Renal cortex interstitium (tissue), 15 donors: ENCODE measurements at places on chromosomes 7 and 10. TPM values are rescaled to one million over a fixed set of nuclear protein-coding genes. Genes with fewer than 3 reads are reported as not detected.
A peak's percentile ranks its signal among the peaks of the same experiment; 100 is the strongest.

Gene SEC31B
- 16.3 TPM for polyA plus RNA-seq

Gene TMEM139
- polyA plus RNA-seq, result 58.1 TPM

Gene LGI1
- 4.2 TPM for polyA plus RNA-seq

Gene FAM25G
- not detected for polyA plus RNA-seq

Gene NEBL
- polyA plus RNA-seq, result 91.0 TPM

Gene TSPAN13
- polyA plus RNA-seq, result 27.2 TPM

Gene ATOH7
- polyA plus RNA-seq, result 2.0 TPM

Gene ARHGEF35
- polyA plus RNA-seq, result 25.1 TPM

Gene MYH16
- not detected for polyA plus RNA-seq

Gene PDE1C
- 4.5 TPM for polyA plus RNA-seq

Gene MSS51
- 5.0 TPM for polyA plus RNA-seq

Gene KCNH2
- 13.6 TPM for polyA plus RNA-seq

Gene HOXA3
- 62.7 TPM for polyA plus RNA-seq

Gene MINDY4
- polyA plus RNA-seq, result 11.5 TPM

DNA sequence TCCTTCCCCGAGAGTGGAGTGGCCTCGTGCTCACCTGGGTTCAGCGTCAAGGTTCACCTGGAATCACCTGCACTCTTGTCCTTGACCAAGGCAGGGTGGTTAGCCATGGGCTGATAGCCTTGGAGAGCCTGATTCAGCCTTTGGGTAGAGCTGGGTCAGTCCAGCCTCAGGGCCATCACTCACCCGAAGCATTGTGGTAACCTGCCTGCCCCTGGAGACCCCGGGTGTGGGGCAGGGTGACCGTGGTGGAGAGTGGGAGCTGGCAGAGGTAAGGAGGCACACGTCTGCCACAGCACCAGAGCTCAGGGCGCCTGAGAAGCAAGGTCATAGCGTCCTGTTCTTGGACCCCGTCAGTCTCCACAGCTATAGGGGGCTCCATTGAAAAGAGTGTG is 27.8 kb upstream of the WDFY4 start:
- DNase-seq, result no peak

DNA sequence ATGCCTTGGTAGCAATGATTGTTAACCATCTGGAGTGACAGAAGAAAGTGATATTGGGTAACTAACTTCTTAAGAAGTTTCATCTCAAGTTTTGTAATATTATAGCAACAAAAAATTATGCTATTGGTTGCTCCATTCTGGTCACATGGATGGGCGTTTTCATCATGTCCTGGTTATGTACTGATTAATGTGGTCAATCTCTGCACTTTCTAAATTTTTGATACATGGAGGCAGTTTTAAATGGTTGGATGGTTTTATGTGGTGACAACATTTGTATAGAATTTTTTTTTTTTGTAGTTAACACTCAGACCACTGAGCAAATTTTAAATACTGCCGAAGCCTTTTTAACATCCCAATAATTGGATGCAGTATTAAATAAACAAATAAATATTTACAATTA is 55.2 kb upstream of the CCAR1 start:
- DNase-seq, result no peak

DNA sequence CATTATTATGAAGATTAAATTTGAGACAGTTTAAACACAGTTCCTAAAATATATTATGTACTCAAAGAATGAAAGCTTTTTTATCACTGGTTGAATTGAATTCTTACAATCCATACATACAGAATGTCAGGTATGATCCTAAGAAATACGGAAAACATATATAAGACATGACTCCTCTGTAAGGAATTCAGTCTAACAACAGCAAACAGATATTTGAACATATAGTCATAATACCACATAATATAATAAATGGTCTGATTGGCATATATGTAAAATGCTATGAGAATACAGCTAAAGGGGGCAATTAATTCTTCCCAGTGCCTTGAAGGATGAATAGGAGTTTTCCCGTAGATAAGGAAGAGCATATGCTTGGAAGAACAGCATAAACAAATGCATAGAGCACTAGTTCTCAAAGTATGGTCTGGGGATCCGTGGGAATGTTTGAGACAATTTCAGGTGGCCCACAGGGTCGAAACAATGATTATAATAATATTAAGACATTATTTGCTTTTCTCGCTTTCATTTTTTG is 10.6 kb upstream of the ARID5B start:
- no peak for DNase-seq

DNA sequence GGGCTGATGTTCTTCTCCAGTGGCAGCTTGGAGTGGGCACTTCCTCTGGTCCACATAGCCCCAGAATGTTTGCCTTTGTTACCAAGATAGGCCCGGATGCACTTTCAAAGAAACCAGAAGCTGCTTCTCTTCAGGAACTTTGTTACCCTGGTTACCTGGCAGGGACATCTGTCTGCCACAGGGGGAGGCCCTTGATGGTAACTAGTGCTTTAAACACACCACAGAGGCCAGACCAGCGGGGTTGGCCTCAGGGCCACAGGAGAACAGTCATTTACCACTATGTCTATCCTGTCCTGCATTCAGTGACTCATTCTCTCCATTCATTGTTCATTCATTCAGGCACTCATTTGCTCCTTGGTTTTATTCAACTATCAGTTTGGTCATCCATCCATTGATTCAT is 11.9 kb upstream of the PLEKHA1 start:
- DNase-seq, result no peak

DNA sequence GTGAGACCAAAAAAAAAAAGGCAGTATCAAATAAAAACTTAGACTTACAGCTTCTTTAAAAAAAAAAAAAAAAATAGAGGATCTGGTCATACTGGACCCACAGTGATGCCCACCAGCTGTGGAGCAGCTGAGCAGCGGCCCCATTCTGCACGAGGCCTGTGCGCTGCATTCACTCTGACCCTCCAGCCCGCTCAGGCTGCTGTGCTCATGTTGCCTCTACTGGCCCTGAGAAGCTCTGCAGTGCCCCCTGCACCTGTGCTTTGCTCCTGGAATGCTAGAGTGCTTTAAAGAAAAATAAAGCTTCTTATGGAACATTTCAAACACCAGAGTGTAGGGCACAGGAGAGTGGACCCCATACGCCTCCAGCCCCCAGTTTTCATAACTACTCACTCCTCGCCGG is 33.2 kb downstream of the TMEM120A start:
- no peak for DNase-seq

- DNase-seq, result no peak
These were observed 1182.0 kb downstream of the CNTNAP2 start for GRCh38 chr7:147298611-147299043.

DNA sequence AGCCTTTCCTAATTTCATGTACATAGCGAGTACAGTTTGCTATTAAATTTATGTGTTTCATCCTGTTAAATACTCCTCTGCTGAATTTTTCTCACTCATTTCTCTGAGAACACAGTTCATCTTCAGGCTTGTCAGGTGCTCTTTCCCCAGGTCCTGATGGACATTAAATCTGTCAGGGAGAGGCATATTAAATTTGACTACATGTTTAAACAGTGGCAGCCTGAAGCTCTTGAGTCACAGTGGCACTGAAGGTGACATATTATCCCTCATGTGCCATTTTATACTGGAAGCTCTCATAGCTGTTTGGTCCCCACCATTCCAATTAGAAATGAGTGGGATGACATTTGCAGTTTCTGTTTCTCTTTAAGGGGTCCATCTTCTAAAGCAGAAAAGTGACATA is 1089.6 kb upstream of the SORCS1 start:
- no peak for DNase-seq

GRCh38 chr10:16570731-16571130 is 49.1 kb upstream of the C1QL3 start:
- DNase-seq, result no peak

- DNase-seq, result no peak
These were observed at the start of gene AKR1C4 for GRCh38 chr10:5196702-5197113. TSS of gene AKR1C4 (plus strand) at chr10:5196837. CDS start at chr10:5196868, 31 bp downstream.

DNA sequence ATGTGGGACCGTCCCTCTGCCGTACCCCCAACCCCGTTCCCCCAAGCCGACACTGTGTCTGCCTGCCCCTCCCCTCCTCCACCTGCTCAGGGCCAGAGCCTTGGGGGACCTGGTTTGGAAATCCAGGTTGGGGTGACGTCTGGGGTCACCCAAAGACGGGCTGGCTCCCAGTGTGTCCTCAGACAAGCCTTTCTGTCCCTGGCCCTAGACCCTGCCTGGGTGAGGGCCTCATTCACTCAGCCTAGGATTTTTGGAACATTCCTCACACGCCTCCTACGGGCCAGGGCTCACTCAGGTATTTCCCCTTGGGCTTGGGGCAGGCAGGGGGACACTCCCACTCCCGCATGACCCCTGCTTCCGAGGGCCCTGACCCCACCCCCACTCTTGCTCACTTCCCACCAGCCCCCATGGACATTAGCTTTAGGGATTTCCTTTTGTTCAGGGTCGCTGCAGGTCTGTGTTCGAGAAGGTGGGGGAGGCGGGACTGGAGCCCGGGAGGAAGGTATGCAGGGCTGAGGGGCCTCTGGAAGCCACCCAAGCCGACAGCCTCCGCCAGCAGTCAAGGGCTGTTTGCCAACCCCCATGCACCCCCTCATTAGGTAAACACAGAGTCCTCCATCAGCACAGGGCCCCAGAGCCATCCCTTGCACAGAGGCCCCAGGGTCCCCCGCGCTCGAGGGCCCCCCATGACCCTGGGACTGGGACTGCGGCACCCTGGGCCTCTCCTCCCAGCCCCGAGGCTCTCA is 35.1 kb downstream of the PDGFA start:
- no peak for DNase-seq

- DNase-seq, result peak; percentile 31
These were observed 58.4 kb downstream of the MAPK8 start for GRCh38 chr10:48364659-48365405.

DNA sequence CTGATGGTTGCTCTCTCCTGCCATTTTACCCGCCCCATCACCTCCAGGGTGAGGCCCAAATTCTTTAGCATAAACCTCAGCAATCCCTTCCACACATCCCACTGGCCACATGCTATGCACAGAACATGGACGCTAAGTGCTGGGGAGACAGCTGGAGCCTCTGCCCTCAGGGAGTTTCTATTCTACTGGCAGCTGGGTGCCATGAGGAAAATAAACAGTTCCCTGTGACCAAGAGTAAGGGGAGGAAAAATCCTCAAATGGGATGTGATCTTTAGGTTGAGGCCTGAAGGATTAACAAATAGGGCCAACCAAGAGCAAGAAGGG is 1.2 kb downstream of the PARP12 start:
- DNase-seq, result no peak

DNA sequence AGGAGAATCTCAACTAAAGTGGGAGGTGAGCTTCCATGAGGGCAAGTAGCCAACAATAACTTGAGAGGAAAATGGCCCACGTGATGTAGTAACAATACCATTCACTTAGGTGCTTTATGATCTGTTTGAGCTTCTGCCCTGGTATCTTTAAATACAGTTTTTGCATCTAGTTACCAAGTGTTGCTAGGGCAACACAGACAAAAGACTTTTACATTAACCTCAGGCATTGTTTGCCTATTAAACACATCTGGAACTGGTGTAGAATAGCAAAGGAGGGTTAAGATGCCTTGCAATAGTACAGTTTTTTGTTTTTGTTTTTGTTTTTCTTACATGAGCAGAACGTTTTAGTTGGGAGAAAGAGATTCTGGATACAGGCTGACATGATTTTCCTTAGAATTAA is 97.7 kb upstream of the MTPN start:
- DNase-seq, result no peak

- no peak for DNase-seq
These were observed 96.1 kb downstream of the PPP1R3C start for GRCh38 chr10:91536733-91537132.

DNA sequence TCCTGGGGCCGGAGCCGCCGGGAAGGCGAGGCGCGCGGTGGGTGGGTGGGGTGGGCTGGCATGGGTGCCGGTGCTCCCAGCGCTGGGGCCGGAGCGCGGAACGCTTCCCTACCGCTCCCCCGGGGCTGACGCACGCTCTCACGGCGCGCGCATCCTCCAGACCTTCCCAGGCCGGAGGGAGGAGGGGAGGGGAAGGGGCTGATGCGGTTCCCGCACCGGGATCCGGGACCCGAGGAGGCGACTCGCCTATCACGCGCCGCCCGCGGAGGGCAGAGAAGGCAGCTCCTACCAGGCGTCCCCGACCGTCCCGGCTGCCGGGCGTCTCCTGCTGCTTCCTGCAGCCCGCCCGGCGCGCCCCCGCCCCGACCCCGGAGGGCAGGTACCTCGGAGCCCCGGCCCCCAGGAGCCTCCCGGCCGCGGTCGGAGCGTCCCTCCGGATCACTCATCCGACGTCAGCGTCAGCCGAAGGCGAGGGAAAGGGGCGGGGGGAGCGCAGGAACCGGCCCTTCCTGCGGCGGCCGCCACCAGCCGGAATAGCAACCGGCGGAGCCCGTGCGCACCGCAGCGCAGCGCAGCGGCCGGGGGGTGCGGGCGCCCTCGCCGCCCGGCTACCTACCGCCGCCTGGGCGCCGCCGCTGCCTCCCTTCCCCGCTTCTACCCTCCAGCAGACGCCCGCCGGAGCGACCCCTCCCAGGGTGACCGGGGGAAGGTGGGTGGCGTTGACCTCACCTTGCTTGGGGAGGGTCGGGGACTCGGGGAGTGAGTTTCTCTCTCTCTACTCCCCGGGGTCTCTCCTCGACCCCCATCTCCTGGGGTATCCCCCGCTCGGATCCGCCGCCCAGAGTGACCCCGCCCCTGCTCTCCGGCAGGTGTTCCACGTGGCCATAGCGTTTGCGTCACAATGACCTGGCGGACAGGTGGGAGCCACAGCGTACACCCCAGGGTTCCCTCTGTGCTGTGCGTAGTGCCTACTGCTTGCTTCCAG is at the start of gene ICA1:
ICA1 (minus strand) TSS at position 457 of the 985 bp plus-strand sequence. CDS start 26,241 bp downstream, outside the sequence.
- DNase-seq, result peak; percentile 44

DNA sequence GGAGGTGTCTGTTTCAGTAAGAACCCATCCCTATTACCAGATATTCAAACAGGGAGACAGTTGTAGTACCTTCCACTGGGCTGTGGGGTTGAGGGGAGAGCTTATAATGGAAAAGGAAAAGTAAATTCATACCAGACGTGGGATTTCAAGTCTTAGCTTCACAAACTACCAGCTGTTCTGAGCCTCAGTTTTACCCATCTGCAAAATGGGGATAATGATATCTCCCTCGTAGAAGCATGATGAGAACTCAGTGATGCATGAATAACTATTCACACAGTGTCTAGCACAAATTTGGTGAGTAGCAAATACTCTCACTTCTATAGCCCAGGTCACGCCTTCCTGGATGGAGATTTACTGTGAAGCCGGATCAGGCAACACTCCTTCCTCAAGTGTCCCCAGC is 29.1 kb upstream of the IKZF1 start:
- no peak for DNase-seq

GRCh38 chr7:108421720-108422331 is 34.4 kb downstream of the NRCAM start:
- no peak for DNase-seq

DNA sequence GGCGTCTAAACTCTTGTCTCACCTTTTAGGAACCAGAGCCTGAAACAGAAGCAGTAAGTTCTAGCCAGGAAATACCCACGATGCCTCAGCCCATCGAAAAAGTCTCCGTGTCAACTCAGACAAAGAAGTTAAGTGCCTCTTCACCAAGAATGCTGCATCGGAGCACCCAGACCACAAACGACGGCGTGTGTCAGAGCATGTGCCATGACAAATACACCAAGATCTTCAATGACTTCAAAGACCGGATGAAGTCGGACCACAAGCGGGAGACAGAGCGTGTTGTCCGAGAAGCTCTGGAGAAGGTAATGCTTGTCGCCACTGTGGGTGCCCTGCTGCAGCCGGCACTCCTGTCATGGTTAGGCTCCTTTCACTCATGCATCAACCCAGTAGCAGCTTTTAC is 113.1 kb downstream of the ZMYND11 start:
- DNase-seq, result no peak

- no peak for DNase-seq
These were observed 388.7 kb upstream of the RNF32 start for GRCh38 chr7:156251861-156252260.

GRCh38 chr7:96833676-96834453 is 124.2 kb upstream of the SEM1 start:
- peak; percentile 37 for DNase-seq
